ENCODE measurements at places on chromosomes 5 and 9.

DNA sequence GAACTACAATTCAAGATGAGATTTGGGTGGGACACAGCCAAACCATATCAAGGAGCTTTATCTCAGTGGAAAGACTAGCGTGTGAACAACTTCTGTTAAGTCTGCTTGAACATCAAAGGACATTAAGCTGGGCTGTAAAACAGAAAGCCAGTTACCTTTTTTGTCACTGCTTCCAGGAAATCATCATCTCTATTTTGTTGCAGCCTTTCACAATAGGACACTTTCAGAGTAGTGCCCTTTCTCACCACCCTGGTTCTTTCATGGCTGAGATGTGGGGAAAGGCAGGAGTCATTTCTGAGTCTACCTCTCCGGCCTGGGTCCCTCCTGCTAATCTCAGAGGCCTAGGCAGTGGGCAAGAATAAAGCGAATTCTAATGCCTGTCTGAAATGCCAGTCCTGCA lies 96.2 kb upstream of the PPP1R2B start:
- no peak for DNase-seq

DNA sequence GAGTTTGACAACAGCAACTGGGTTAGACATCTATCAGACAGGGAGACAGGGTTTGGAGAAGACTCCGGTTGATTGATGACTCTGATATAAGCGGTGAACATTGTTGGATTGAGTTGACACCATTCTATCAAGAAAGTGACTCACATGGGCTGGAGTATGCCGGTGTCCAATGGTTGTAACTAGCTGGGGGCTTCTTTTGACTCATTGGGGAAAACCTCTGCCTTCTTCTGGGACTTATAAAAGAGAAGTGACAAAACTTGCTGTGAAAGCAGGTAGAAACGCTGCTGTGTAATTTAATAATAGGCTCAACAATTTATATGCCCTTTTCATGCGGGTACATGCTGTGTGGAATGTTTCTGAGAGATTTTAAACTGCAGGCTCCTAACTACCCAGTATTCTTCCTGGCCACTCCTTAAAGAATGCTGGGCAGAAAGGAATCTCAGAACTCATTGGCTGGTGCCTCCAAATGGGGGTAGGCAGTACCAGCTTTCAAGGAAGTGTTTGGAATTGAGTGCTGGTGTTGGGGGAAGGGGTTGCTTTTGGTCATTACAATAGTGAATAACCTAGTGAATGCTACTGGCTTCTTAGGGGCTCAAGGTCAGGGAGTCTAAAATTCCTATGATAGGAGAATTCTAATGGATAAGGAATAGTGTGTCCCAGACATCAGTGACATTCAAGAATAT lies 43.9 kb downstream of the FYB1 start:
- no peak for DNase-seq

DNA sequence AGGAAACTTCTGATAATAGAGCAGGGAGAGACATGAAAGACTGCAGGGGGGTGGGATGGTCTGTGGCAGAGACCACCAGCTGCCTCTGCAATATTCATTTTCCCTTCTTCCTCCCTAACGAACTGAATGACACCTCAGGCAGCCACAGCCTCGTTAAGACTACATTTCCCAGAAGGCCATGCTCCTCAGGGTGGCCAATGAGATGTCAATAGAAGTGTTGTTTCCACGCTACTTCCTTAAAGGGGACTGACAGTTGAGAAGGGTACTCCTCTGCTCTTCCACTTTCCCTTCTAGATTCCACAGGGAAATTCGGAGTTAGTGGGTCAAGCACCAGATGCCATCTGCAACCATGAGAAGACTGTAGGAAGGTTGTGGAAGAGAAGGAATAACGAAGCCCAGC lies 52.0 kb upstream of the DAPK1 start:
- no peak for DNase-seq

DNA sequence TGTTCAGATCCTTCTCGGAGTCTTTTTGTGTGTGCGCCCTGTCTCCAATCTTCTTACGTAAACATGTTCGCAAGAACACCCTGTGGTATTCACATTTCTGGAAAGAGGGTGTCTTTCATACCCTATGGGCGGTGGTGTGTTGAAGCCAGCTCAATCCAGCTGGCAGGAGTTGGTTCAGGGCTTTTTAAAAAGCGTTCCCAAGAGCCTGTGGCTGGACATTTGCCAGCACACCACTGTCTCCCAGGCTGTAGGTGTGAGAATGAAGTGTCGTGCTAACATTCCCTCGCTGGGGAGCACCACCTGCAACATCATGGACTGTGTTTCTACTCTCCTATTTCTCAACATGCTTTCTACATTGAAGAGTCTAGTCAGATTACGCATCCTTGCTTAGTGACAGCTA lies 51.7 kb downstream of the S1PR3 start:
- no peak for DNase-seq

GRCh38 chr9:121840838-121841760 lies 189.7 kb downstream of the DAB2IP start:
- DNase-seq = no peak

DNA sequence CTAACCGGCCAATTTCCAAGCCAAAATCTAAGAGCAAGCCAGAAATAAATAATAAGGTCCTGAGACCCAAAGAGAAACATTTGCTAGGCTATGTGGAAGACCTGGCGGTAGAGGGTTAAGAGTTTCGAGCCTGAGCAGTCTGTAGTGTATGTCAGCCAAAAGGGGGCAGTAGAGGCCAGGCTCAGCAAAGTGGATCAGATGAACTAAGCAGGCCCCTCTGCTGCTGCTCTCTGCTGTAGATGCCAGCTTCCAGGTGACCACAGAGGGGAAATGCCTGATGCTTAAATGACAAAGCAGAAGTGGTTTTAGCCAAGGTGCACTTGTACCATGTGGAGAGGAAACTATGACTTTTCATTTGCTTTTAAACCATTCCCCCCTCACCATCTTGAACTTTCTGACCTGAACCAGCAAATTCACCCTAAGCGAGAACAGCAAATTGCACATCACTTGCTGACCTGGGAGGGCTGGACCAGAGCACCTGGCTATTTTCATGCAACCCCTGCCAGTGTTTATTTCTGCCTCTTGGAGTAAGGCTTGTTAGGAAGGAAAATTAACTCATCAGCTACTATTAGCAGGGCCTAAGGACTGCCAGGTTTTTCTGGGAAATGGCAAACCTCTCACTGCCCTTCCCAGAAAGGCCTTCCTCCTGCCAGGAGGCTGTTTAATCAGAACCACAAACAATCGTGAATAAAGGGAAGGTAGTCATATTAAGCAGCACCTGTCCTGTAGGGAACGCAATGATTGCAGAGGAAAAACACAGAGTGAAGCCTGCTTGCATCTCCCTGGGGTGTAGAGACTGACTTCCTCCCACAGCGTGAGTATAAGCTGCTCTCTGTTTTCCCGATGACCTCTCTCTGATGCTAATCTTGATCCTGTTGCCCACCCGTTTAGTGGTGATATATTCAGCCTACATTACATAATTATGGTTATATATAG lies 818.2 kb downstream of the TLR4 start:
- DNase-seq = peak; percentile 51

GRCh38 chr5:123835421-123835820 lies 323.4 kb downstream of the CSNK1G3 start:
- DNase-seq = no peak

DNA sequence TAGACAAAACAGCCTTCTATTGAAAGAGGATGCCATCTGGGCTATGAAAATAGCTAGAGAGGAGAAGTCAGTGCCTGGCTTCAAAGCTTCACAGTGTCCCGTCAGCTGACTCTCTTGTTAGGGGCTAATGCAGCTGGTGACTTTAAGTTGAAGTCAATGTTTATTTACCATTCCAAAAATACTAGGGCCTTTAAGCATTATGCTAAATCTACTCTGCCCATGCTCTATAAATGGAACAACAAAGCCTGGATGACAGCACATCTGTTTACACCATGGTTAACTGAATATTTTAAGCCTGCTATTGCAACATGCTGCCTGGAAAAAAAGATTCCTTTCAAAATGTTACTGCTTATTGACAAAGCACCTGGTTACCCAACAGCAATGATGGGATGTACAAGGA lies 309.1 kb downstream of the NTRK2 start:
- no peak for DNase-seq

GRCh38 chr5:149213264-149213880 lies 58.3 kb upstream of the AFAP1L1 start:
- no peak for DNase-seq

DNA sequence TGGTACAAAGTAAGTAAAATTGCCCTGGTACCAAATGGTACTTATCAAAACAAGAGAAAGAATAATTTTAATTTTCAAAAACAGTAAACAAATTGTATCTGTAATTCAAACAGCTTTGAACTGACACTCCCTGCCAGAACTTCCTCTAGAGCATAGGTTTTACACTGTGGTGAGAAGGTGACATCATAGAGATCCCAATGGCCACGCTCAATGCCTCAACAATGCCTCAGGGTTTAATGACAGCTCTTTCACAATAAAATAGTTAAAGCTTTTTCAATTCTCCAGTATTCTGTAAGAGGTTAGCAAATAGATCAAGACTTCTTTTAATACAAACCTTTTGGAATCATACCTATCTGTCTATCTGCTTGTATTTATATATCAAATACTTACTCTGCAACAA lies 437.1 kb downstream of the PRR16 start:
- DNase-seq = no peak

GRCh38 chr9:89606624-89607311 lies 2.0 kb downstream of the GADD45G start:
- DNase-seq = peak; percentile 53

- no peak for DNase-seq
These were observed 1.6 kb downstream of the NTNG2 start for GRCh38 chr9:132163457-132163875.

- no peak for DNase-seq
These were observed 37.4 kb downstream of the TTLL11 start for GRCh38 chr9:122055701-122056100.

DNA sequence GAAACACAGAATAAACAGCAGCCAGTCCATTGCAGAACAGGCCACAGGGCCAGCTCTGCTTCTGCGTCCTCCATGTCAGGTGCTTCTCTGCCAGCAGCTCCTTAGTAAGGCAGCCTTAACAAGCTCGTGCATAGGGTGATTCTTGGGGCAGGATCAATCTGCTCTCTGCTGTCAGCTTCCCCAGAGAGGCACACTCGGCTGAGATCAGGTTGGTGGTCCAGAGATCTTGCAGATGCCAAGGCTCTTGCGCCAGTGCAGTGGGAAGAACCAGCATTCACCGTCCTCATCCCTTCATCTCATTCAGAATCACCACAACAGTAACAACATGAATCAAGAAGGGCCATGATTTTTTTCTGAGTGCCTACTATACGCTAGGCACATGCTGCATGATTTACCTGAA lies 49.0 kb upstream of the ALDH1B1 start:
- no peak for DNase-seq

DNA sequence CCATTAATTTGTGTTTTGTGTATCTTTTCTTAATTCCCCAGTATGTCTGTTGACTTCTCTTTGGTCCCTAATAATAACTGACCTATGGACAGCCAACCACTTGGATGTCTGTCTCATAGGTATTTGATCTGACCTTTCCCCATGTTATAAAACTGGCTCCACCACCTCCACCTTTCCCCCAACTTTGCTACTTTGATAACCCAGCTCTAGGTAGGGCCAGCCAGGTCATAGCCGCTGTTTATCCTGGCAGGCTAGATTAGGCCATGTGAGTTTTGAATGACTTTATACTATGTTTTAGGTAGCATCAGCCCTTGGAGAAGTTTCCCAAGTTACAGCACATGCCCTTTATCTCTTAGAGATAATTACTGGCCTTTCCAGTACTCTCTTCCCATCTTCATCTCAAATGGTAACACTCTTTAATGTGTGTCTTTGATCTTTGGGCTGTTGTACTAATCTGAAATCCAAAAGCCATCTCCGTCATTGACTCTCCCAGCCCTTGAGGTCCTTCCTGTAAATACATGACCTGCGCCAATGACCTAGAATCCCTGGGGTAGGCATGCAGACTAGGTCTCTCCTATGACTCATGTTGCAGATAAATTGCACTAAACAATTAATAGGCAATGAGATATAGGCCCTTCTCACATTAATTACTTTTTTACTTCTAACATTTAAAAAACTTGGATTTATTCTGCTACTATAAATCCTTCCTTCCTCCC lies 152.6 kb downstream of the CD180 start:
- DNase-seq = peak; percentile 85
